ENCODE measurements at places on chromosomes 5 and 9. TPM values are rescaled to one million over a fixed set of nuclear protein-coding genes. Genes with fewer than 3 reads are reported as not detected.

The TMEM252 gene
- total RNA-seq = not detected

The NR6A1 gene
- total RNA-seq = 0.52 TPM

The WNK2 gene
- 4.7 TPM for total RNA-seq

The TRIM36 gene
- total RNA-seq = 2.6 TPM

The CARD9 gene
- total RNA-seq = 1.0 TPM

The PCDHGA9 gene
- 4.7 TPM for total RNA-seq

All from skeletal muscle tissue (tissue), 5 donors.